Lung (tissue), 17 donors: ENCODE measurements at places on chromosomes 6 and 20.

GRCh38 chr6:53734473-53735299 lies 60.1 kb upstream of the LRRC1 start:
- no peaks in the 10 kb centered on the region for H3K36me3 ChIP-seq
- no peaks in the 10 kb centered on the region for H3K4me1 ChIP-seq
- H3K4me3 ChIP-seq, result no peak overlapping the region
- H3K27ac ChIP-seq, result no peak overlapping the region
- H3K27me3 ChIP-seq, result no peaks in the 10 kb centered on the region
- peak; percentile 29 for DNase-seq

DNA sequence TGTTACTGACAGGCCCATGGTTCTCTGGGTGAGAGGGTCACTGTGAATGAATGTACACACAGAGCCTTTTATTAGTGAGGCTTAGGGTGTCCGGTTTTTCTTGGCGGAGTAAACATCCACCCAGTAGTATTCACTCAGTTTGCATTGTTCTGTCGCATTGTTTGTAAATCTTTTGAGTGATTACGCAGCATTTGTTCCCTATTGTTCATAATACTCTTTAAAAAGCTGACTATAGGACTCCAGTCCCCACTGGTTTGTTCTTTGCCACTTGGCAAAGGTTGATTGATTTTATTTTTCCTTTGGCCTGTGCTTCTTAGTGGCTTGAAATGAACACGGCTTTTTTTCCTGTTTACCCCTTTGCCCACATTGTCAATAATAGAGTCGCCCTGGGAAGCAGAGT lies 130.1 kb upstream of the ESR1 start:
- H3K27ac ChIP-seq, result no peak overlapping the region
- no peaks in the 10 kb centered on the region for H3K27me3 ChIP-seq
- H3K4me1 ChIP-seq, result peaks cover 7% of the 10 kb centered on the region

DNA sequence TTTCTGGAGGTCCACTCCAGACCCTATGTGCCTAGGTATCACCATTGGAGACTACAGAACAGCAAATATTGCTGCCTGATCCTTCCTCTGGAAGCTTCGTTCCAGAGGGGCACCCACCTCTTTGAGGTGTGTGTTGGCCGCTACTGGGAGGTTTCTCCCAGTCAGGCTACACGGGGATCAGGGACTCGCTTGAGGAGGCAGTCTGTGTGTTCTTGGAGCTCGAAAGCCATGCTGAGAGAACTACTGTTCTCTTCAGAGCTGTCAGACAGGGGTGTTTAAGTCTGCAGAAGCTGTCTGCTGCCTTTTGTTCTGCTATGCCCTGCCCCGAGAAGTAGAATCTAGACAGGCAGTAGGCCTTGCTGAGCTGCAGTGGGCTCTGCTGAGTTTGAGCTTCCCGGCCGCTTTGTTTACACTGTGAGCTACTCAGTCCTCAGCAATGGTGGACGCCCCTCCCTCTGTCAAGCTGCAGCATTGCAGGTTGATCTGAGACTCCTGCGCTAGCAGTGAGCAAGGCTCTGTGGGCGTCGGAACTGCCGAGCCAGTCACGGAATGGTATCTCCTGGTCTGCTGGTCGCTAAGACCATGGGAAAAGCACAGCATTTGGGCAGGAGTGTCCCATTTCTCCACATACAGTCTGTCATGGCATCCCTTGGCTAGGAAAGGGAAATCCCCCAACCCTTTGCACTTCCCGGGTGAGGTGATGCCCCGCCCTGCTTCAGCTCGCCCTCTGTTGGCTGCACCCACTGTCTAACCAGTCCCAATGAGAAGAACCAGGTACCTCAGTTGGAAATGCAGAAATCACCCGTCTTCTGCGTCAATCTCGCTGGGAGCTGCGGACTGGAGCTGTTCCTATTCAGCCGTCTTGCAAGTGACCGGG lies 32.5 kb upstream of the ASCC3 start:
- no peaks in the 10 kb centered on the region for H3K36me3 ChIP-seq
- H3K4me1 ChIP-seq, result no peaks in the 10 kb centered on the region
- no peak overlapping the region for H3K4me3 ChIP-seq

GRCh38 chr6:158487495-158487894 lies 72.4 kb upstream of the TMEM181 start:
- no peak overlapping the region for H3K27ac ChIP-seq
- no peak overlapping the region for H3K4me3 ChIP-seq
- DNase-seq, result no peak

GRCh38 chr6:81768150-81768942 lies 15.9 kb upstream of the TENT5A start:
- no peaks in the 10 kb centered on the region for H3K36me3 ChIP-seq
- H3K27ac ChIP-seq, result no peak overlapping the region
- H3K27me3 ChIP-seq, result no peaks in the 10 kb centered on the region

- peaks cover 2% of the 10 kb centered on the region for H3K4me1 ChIP-seq
- H3K36me3 ChIP-seq, result peaks cover 1% of the 10 kb centered on the region
- no peak for DNase-seq
- H3K4me3 ChIP-seq, result peak overlapping the region; percentile 60
- no peaks in the 10 kb centered on the region for H3K27me3 ChIP-seq
- H3K27ac ChIP-seq, result peak overlapping the region; percentile 97
These were observed 55.0 kb upstream of the HLA-A start for GRCh38 chr6:29887330-29887818.

GRCh38 chr20:10192171-10192570 lies 26.5 kb upstream of the SNAP25 start:
- peak; percentile 83 for DNase-seq
- H3K27me3 ChIP-seq, result no peaks in the 10 kb centered on the region
- H3K4me3 ChIP-seq, result no peak overlapping the region

GRCh38 chr20:32010666-32011065 lies 428 bp downstream of the CCM2L start:
- no peaks in the 10 kb centered on the region for H3K27me3 ChIP-seq
- H3K4me1 ChIP-seq, result no peaks in the 10 kb centered on the region
- no peaks in the 10 kb centered on the region for H3K36me3 ChIP-seq

- H3K27ac ChIP-seq, result peak overlapping the region; percentile 42
- H3K4me3 ChIP-seq, result no peak overlapping the region
- H3K27me3 ChIP-seq, result no peaks in the 10 kb centered on the region
- no peak for DNase-seq
- H3K36me3 ChIP-seq, result peaks cover 2% of the 10 kb centered on the region
These were observed 285.2 kb downstream of the UST start for GRCh38 chr6:149031859-149032598.

- H3K4me3 ChIP-seq, result no peak overlapping the region
- DNase-seq, result no peak
- no peaks in the 10 kb centered on the region for H3K4me1 ChIP-seq
- H3K27ac ChIP-seq, result no peak overlapping the region
These were observed 159.3 kb upstream of the CENPW start for GRCh38 chr6:126180585-126180984.

DNA sequence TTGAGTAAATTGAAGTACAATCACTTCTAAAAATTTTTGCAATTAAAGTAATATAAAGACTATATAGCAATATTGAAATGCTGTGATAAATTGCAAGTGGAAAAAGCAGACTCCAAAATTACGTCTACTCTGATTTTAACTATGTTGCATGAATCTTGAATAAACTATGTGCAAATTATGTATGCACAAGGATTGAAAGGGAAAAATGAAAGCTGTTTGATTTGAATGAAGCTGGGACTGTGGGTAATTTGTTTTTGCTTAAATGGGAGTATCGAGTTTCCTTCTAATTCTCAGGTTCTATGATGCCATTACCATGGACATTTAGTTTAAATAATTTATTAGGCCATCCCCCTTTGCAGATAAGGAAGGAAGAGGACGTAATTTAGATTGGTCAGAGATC lies 198.7 kb upstream of the MYLIP start:
- H3K27ac ChIP-seq, result no peak overlapping the region
- H3K27me3 ChIP-seq, result no peaks in the 10 kb centered on the region
- no peak for DNase-seq
- no peak overlapping the region for H3K4me3 ChIP-seq
- H3K36me3 ChIP-seq, result no peaks in the 10 kb centered on the region

DNA sequence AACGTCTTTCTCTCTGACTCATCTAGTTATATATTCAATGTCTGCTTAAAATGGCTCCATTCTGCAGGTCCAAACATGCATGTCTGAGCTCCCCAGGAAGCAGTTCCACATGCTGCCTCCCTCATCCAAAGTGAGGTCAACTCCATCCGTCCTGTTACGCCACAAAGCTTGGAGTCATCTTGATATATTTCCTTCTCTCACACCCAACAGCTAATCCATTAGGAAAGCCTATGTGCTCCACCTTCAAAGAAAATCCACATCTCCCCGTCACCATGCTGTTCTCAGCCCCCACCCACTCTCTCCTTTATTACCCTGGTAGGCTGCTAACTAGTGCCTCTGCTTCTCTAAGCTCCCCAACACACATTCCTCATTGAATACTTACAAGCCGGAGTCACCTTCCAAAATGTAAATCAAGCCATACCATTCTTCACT lies 130.2 kb upstream of the SYNDIG1 start:
- H3K4me1 ChIP-seq, result no peaks in the 10 kb centered on the region
- H3K4me3 ChIP-seq, result no peak overlapping the region
- peaks cover 7% of the 10 kb centered on the region for H3K27me3 ChIP-seq
- DNase-seq, result no peak
- no peaks in the 10 kb centered on the region for H3K36me3 ChIP-seq

DNA sequence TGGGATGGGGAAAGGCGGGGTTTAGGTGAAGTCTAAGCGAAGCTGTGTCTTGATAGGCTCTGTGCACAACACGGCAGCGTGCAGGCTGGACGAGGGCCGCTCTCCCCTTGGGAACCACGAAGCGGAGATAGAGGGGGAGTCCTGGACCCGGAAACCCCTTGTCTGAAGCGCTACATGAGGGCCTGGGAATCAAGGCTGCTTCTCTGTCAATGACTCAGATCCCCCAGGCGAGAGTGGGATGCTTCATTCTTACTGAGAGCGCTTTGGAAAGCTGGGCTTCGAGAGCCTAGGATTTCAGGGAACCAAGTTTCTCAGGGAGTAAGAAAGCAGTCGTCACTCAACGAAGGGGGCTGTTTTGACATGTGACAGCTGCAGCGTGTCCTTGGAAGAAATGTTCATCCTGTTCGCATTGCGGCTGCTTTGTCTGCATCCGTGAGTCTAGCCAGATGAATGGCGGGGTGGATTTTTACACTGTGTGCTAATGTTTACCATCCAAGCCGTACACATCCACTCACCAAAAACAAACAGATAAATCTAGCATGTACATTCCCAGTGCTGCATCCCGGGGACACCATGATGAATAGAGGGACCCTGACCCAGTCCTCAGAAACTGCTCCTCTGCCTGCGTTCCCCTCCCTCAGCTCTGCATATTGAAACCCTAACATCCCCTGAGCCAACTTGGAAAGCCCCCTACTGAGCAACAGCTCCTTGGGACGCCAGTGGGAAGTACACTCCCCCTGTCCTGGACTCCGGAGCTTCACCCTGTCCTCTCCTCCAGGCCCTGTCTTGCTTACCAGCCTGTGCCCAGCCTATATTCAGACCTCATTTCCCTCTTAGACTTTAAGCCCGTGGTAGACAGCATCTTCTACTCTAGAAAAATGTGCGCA lies 24.5 kb upstream of the RTF2 start:
- no peak overlapping the region for H3K27ac ChIP-seq
- H3K4me1 ChIP-seq, result peaks cover 3% of the 10 kb centered on the region
- DNase-seq, result peak; percentile 93
- H3K27me3 ChIP-seq, result peaks cover 7% of the 10 kb centered on the region
- H3K36me3 ChIP-seq, result no peaks in the 10 kb centered on the region
- H3K4me3 ChIP-seq, result no peak overlapping the region

DNA sequence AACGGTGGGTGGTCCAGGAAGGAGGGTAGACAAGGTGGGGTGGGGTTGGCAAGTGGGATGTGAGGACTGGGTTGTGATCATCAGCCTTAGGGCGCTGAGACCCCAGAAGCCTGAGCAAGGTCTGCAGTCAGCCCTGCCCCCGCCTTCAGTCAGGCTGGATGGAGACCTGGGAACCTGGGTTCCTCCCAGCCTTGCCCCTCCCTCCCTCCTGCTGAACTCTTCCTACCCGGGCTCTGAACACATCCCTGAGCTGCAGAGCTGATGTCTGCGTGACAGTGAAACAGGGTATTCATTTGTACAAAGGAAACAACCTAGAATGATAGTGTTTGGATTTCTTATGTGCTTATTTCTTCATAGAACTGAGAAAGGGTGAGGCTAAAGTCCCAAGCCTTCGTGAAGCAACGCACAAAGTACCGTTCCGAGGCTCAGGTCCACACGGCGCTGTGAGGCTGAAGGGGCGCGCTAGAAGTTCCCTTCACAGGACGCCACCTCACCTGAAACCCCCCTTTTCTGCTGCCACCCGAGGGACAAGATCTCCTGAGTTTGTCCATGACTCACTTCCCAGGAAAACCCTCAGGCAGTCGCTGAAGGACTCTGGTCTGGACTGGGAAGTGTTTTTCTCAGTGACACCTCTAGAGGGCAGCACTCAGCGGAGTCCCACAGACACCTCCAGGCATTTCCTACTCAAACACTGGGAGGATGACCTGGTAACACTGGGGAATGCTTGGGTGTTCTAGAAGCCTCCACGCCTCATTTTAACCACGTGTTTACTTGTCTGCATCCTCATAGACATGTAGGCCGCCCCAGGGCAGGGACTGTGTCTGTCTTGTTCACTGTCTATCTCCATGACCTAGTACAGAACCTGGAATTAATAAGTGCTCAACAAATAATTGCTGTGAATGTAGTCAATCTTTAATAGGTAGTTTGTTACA lies 1.2 kb downstream of the GSTA5 start:
- no peak overlapping the region for H3K27ac ChIP-seq
- H3K36me3 ChIP-seq, result no peaks in the 10 kb centered on the region
- no peaks in the 10 kb centered on the region for H3K27me3 ChIP-seq
- no peak overlapping the region for H3K4me3 ChIP-seq

DNA sequence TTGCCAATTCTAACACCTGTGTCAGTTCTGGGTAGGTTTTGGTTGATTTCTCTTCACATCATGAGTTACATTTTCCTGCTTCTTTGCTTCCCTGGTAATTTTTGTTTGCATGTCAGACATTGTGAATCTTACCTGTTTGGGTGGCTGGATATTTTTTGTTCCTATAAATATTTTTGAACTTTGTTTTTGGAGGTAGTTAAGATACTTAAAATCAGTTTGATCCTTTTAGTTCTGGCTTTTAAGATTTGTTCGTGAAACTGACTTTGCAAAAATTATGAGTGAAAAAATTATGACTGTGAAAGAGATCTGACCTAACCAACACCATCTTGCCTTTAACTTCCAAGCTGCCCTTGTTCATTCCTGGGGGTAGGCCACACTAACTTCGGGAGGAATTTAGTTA lies 69.5 kb downstream of the BCAS1 start:
- no peaks in the 10 kb centered on the region for H3K27me3 ChIP-seq
- no peak overlapping the region for H3K27ac ChIP-seq
- H3K4me3 ChIP-seq, result no peak overlapping the region
- H3K36me3 ChIP-seq, result no peaks in the 10 kb centered on the region
- no peaks in the 10 kb centered on the region for H3K4me1 ChIP-seq
- no peak for DNase-seq

DNA sequence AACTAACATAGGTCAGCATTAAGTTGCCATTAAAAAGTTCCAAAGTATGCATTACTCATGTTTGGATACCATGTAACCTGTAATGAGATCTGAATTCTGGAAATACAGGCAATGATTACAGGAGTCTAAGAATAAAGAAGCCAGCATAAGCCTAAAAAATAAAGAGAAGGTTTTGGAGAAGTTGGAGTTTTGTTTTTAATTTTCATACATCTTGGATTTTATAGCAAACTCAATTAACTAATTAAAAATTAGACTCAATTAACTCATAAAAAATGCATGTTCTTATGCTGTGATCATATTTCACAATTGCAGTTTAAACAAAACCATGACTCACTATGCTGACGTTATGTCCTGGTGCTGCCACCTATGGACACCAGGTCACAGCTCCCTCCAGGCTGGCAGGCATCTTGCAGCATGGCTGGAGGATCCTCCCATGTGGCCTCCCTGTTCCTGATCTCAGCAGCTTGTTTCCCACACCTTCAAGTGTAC lies 648.8 kb upstream of the AGPAT4 start:
- no peak overlapping the region for H3K4me3 ChIP-seq
- no peaks in the 10 kb centered on the region for H3K27me3 ChIP-seq
- H3K36me3 ChIP-seq, result no peaks in the 10 kb centered on the region
- DNase-seq, result peak; percentile 29
- no peaks in the 10 kb centered on the region for H3K4me1 ChIP-seq
